ENCODE measurements at places on chromosomes 12 and 14. TPM values are rescaled to one million over a fixed set of nuclear protein-coding genes. Genes with fewer than 3 reads are reported as not detected.

SCYL2 gene
- total RNA-seq: 41.4 TPM

PRPF40B gene
- total RNA-seq: 9.5 TPM

CPNE8 gene
- 12.5 TPM for total RNA-seq

INSM2 gene
- not detected for total RNA-seq

YY1 gene
- 71.0 TPM for total RNA-seq

ZDHHC22 gene
- 0.24 TPM for total RNA-seq

PTPN6 gene
- total RNA-seq: 1.8 TPM

PTPRO gene
- not detected for total RNA-seq

NID2 gene
- 56.7 TPM for total RNA-seq

HSPB8 gene
- 10.8 TPM for total RNA-seq

LHX5 gene
- total RNA-seq: not detected

B4GALNT3 gene
- total RNA-seq: not detected

ACOT6 gene
- not detected for total RNA-seq

TM9SF1 gene
- 60.7 TPM for total RNA-seq

ARHGAP9 gene
- total RNA-seq: not detected

PTPRR gene
- 0.46 TPM for total RNA-seq

SLC39A2 gene
- not detected for total RNA-seq

HOXC6 gene
- 0.58 TPM for total RNA-seq

SIX6 gene
- total RNA-seq: not detected

RHOJ gene
- 177 TPM for total RNA-seq

MYRFL gene
- not detected for total RNA-seq

TMCC3 gene
- total RNA-seq: 30.4 TPM
